ENCODE measurements at places on chromosomes 4 and X. TPM values are rescaled to one million over a fixed set of nuclear protein-coding genes. Genes with fewer than 3 reads are reported as not detected.

- no peak for DNase-seq
Measured at GRCh38 chr4:186691396-186691795, 32.3 kb downstream of the FAT1 start.

DNA sequence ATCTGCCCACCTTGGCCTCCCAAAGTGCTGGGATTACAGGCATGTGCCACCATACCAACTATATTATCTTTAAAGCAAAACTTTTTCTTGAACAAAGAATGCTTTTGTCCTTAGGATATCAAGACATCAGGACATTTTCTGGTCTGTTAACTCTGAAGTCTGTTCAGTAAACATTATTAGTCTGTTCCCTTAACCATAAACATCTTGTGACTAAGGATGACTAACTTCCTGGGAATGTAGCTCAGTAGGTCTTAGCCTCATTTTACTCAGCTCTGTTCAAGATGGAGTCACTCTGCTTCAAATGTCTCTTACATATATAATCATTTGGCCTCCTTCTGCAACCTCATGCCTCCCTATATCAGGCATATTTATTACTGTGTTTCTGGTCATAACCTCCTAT is 122.9 kb downstream of the UBE2NL start:
- peak; percentile 66 for DNase-seq

DNA sequence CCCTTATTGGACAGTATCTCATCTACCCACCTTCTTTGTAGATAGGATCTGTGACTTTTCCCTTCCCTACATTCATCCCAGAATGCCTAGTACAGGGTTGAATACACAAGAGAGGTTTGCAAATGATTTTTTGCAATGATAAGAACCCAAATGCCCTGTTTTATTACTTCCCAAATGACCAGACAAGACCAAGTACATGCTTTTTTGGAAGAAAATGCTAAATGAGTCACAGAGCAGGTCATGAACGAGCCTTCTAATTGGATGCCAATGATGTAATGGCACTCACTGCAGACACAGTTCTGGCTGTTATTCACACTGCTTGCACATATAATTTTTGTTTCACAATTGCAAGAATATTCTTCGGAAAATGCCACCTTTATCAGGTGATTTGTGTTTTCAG is 17.8 kb upstream of the GABRQ start:
- DNase-seq: no peak

GRCh38 chrX:19799319-19800182 is 87.8 kb downstream of the SH3KBP1 start:
- peak; percentile 60 for DNase-seq

GRCh38 chrX:106952988-106953387 is 32.8 kb downstream of the CLDN2 start:
- DNase-seq: peak; percentile 36

- no peak for DNase-seq
Measured at GRCh38 chr4:109690690-109691410, 12.4 kb downstream of the CASP6 start.

DNA sequence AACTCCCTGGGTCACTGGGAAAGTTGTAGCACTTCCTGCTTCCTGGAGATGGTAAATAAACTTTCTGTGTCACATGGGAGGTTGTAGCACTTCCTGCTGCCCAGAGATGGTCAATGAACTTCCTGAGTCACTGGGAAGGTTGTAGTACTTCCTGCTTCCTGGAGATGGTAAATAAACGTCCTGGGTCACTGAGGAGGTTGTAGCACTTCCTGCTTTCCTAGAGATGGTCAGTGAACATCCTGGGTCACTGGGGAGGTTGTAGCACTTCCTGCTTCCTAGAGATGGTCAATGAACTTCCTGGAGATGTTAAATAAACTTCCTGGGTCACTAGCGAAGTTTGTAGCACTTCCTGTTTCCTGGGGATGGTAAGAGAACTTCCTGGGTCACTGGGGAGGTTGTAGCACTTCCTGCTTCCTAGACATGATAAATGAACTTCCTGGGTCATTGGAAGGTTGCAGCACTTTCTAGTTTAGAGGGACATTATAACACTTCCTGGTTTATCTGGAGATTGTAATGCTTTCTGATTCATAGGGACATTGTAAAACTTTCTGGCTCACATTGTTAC is 62.3 kb upstream of the CD99 start:
- peak; percentile 19 for DNase-seq

DNA sequence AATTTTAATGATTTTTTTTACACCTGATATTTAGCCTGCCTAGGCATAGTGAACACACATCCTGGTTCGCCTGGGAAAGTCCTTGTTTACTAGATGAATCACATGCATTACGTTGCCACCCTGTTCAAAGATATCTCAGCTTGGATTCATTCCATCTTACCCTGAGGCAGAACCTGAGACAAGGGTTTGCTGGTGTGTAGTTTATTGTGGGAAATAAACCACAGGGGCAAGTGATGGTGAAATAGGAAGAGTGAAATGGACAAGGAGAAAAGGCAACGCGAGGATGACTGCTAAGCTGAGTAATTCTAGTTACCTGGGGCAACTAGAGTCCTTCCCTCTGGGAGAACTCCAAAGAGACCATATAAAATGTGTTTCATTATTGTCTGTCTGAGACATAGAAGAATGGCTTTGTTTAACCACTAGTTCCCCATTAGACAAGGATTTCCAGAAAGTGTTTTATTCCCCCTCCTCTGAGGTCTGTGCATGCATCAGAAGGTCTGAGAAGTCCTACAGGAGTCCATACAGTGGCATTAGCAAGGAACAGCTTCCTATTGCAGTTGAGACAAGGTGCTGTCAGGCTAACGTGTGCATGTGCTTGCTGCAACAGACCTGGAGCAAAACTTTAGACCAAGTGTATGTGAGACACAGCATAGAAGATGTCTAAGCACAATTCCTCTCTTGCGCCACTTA is 797.3 kb upstream of the FRG1 start:
- DNase-seq: peak; percentile 21

- DNase-seq: no peak
Measured at GRCh38 chr4:52107745-52108144, 56.6 kb downstream of the SPATA18 start.

- DNase-seq: no peak
Measured at GRCh38 chrX:130179579-130180215, 7.9 kb downstream of the RAB33A start.

GRCh38 chr4:15765910-15766697 is 12.0 kb upstream of the CD38 start:
- no peak for DNase-seq

- peak; percentile 63 for DNase-seq
Measured at GRCh38 chrX:18424482-18425198, 768 bp upstream of the CDKL5 start.

GRCh38 chr4:78291277-78291676 is 234.2 kb downstream of the FRAS1 start:
- no peak for DNase-seq

- no peak for DNase-seq
Measured at GRCh38 chrX:151239751-151240150, 63.4 kb downstream of the GPR50 start.

The WNK3 gene
- not detected for total RNA-seq

The GC gene
- not detected for total RNA-seq

The EMCN gene
- not detected for total RNA-seq

The FMR1NB gene
- total RNA-seq: not detected

The TMEM31 gene
- total RNA-seq: not detected

The TRPC5OS gene
- not detected for total RNA-seq

The PPBP gene
- total RNA-seq: not detected

The SH2D1A gene
- total RNA-seq: not detected

The TEX13D gene
- not detected for total RNA-seq

The UBQLN2 gene
- 20.4 TPM for total RNA-seq

All from LHCN-M2 (cell line).